ENCODE measurements at places on chromosomes 1 and 21.

GRCh38 chr21:24163539-24163938 lies 1443.7 kb downstream of the MRPL39 start:
- peak; percentile 56 for DNase-seq

DNA sequence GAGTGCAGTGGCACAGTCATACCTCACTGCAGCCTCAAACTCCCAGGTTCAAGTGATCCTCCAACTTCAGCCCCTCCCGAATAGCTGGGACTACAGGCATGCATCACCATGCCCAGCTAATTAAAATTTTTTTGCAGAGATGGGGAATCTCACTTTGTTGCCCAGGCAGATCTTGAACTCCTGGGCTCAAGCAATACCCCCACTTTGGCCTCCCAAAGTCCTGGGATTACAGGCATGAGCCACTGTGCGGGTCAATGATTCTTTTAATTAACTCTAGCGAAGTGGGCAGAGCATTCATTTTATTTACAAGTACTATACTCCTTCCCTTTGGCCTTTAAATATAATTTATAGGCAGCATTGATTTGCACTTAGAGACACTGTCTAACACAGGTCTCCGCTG lies 2.5 kb upstream of the OTUD3 start:
- no peak for DNase-seq

DNA sequence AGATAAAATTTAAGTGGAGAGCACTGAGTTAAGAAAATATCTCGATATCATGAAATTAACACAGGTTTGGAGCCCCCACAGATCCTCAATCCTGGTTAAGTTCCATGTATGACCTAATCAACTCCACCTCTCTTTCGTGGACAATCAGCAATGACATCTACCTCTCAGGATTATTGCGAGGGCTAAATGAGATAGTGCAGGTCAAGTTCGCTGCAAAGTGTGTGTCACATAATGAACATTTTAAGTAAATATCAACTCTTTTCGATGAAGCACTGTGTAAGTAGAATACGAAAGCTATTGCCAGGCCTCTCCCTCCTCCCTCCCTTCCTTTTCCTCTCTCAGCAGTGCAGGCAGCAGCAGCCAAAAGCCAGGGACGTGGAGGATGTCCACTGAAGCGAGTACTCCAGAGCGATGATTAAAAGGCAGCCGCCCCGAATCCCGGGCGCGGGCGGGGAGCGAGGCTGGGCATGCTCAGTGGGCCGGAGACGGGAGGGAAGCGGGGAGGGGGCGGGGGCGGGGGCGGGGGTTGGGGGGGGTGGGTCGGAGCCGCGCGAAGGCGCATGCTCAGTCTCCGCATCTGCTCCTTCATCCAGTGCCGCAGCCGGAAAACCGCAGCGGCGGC lies at the start of gene CAMSAP2:
TSS of gene CAMSAP2 (plus strand) at position 567 of the 622 bp plus-strand sequence. CDS start 935 bp downstream, outside the sequence.
- peak; percentile 83 for DNase-seq

GRCh38 chr1:116919802-116920201 lies 10.1 kb downstream of the PTGFRN start:
- DNase-seq = no peak

DNA sequence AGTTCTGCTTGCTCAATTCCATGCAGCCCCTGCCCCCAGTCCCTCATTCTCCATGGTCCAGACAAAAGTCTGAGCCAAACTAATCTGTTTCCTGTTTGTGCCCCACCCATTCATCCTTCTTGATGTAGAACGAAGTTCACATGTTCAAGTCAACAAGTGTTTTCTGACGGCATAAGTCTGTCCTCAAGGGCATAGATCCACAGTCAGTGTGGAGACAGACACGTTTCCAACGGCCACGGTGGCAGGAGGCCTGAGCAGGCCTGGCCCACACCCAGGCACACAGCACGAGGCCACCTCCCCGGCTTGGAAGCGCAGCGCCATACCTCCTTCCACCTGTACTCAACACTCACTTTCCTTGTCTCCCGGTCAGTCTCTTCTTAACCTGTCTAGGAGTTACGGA lies 16.1 kb downstream of the ADORA1 start:
- no peak for DNase-seq

GRCh38 chr1:227841096-227841495 lies 25.6 kb downstream of the PRSS38 start:
- DNase-seq = no peak

DNA sequence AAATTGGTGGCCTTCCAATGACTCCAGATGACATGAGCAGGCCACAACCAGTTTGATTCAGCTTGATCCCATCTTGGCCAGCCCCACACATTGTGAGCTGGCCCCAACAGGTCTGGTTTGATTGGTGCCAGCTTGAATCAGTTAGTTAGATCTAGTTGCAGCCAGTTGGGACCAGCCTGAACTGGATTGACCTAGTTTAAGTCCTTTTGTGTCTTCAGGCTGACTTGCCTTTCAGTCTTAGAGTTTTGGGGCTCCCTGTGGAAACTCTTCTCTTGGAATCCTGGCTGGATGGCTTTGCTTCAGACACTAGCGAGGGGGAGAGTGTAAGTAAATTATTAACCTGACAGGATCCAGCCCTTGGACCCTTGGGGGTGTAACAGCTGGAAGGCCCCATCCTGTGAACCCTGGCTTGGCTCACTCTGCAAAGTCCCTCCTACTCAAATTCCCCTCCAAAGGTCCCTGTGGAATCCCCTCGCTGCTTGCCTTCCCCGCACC lies 36.2 kb upstream of the POU3F1 start:
- DNase-seq = no peak

DNA sequence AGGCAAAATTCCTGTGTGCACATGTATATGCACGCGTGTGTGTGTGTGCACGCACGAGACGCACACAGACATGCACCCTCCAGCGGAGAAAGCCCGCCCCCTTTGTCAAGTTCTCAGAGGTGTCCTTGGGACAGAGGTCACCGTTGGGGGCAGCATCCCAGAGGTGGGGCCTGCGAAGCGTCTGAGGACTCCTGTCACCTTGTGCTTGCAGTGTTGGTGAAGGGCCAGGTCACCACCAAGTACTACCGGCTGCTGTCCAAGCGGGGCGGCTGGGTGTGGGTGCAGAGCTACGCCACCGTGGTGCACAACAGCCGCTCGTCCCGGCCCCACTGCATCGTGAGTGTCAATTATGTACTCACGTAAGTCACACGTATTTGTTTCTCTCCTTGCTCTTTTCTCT lies 42.6 kb downstream of the SIM2 start:
- DNase-seq = no peak

GRCh38 chr1:160326418-160326817 lies 16.6 kb downstream of the COPA start:
- DNase-seq = no peak

DNA sequence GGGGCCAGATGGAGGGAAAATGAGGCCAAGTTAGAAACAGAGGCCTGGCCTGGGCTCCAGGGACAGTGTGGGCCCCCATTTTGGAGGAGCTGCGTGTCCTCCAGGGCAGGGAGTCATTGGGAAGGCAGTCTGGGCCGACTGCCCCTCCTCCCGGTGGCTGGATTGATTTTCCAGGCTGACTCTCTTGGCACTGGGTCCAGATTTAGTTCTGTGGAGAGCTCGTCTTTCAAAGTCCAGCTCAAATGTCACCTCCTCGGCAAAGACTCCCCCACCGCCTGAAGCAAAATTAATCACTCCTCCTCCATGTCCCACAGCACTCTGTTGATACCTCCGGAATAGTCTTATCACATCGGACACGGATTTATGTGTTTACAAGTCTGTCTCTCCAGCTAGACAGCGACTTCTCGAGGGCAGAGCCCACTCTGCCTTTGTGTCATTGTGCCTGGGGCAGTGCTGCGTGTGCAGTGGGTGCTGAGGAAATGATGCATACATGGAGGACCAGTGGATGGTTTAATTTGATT lies 175.1 kb downstream of the CAMTA1 start:
- no peak for DNase-seq

DNA sequence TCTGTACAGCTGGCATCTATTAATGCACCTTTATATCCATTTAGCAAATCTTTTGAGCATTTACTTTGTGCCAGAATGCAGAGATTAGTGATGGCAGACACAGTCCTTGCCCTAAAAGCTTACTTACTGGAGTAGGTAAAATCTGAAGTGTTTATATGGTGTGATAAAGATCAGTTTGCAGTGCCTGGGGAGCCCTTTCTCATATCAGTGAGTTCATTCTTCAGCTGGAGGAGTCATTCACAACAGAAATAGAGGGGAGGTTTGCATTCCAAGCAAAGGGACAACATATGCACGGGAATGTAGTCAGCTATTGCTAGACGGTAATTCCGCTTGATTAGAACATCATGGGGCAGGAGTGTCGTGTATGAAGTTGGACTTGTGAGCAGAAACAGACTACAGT lies 8.4 kb downstream of the SLC35F3 start:
- DNase-seq = no peak

DNA sequence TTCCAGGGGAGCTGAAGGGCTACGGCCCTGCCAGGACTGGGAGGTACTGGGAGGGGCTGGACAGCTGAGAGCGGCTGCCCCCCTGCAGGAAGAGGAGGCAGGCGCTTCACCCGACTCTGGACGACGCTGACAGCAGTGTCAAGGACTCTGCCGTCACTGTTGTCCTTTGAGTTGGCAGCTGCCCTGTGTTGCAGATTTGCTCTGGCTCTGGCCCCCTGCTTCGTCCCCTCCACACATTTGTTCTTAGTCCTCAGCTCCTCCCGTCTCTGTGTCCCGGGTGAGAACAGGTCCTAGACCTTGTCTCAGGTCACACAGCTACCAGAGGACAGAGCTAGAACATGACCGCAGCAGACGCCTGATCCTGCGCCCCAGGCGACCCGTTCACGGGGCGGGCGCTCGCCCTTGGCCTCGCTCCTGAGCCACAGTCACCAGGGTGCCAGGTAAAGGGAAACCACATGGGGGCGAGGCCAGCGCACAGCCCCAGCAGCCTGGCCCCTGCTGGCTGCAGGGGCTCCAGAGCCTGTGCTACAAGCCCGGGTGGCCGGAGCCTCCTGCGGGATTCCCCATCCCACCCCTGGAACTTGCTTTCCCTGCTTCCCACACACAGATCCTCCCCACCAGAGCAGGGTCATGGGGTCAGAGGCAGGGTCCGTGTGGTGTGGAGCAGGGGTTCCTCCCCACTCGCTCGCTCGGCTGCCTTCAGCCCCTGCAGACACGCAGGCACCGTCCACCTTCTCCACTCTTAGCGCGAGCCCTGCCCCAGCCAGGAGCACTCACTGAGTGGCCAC lies 10.7 kb upstream of the NPHP4 start:
- no peak for DNase-seq

GRCh38 chr1:213273546-213273945 lies 222.5 kb downstream of the RPS6KC1 start:
- DNase-seq = no peak

GRCh38 chr1:192516776-192517297 lies 58.7 kb upstream of the RGS1 start:
- no peak for DNase-seq

- DNase-seq = no peak
Observed at GRCh38 chr1:59485171-59485570, 188.3 kb downstream of the FGGY start.

DNA sequence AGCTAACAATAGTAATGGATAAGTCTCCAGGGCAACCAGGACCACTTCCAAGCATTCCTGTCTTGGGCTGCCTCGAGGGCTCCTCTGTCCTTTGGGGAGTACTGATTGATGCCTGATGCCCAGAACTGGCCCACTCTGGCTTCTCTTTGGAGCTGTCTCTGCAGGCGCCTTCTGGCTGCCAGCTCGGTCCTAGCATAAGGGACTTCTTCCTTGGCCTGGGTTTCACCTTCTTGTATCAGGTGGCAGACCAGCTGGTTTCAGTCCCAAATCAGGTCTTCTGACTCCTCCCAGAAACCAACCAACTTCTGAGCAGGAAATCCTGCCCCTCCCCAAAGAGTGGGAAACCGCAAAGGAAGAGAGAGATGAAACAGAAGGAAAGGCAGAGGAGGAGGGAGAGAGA lies 10.6 kb downstream of the G0S2 start:
- DNase-seq = no peak

GRCh38 chr1:63124666-63125191 lies 197.6 kb upstream of the FOXD3 start:
- no peak for DNase-seq

DNA sequence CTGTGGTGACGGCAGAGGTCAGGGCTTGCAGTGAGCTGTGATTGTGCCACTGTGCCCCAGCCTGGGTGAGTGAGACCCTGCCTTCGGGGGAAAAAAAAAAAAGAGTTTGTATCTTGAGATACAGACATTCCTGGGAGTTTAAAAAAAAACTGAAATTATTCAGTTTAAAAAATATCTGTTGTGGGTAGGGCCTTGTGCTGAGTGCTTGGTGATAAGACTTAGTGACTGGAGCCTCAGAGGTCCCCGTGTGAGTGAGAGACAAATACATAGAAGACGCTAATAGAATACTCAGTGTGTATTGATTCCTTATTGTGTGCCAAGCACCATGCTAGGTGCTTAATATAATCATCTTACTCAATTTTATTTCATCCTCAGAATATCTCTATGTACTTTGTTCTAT lies 22.7 kb downstream of the DDI2 start:
- no peak for DNase-seq

- no peak for DNase-seq
Observed at GRCh38 chr1:24345334-24345733, 26.2 kb downstream of the GRHL3 start.

DNA sequence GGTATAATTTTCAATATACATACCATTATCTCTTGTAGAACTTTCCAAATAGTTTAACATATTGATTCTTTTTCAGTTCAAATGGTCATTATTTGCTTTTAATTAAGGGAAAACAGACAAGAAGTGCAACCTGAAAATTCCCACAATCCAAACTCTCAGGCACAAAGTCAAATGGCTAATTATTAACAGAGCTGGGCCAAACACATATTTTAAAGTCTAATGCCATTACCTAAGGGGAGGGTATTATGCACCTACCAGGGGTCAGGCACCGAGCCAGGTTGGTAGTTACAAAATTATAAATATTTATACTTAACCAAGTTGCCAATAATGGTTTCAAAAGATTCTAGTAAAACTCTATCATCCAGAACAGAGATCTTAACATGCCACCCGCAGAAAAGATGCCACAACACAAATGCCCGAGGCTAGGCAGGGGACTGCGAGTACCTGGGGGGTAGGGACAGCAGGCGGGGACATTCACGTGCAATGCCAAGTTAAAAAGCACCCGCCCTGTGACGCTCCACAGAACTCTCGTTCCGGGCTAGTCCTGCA lies 15.0 kb downstream of the LBR start:
- no peak for DNase-seq

DNA sequence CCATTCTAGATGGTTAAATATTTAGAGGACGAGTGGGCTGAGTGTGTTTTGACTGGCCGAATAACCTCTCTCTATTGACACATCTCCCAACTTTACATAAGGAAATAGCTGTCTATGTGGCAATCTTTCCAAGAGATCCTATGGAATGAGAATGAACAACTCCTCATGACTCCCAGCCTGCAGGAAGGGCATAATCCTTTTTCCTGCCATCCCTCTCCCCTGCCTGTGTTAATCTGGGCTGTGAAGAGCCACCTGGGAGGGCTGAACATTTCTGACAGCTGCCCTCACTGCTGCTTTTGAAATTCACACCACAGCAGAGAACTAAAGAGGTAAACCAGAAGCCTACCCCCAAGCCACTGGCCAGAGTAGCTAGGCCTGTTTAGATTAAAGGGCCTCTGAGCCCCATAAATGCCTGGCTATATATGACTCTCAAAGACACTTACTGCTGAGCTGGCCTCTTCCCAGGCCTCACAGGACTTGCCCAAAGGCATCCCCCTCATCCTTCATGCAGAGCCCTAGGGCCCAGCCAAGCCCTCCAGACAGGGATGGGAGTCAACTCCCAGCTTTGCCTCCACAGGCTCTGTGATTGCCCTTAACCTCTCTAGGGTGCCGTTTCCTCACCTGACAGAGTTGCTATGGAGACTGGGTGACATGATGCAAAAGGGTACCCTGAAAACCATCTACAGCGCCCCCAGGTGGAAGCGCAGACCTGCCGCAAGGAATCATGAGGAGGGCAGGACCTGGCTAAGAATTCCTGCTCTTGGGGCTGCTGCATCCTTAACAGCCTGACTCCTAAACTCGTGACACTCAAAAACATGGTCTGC lies 42.0 kb upstream of the LDLRAP1 start:
- no peak for DNase-seq

Measured in NCI-H2081 treated with DMSO at 0.1 percent for 48 hours (cell line).